Osteocyte (in vitro differentiated cells): ENCODE measurements at places on chromosomes 16 and 17. TPM values are rescaled to one million over a fixed set of nuclear protein-coding genes. Genes with fewer than 3 reads are reported as not detected.

The PRR29 gene
- not detected in 2 replicates for total RNA-seq

The CD300H gene
- not detected in 2 replicates for total RNA-seq

DNA sequence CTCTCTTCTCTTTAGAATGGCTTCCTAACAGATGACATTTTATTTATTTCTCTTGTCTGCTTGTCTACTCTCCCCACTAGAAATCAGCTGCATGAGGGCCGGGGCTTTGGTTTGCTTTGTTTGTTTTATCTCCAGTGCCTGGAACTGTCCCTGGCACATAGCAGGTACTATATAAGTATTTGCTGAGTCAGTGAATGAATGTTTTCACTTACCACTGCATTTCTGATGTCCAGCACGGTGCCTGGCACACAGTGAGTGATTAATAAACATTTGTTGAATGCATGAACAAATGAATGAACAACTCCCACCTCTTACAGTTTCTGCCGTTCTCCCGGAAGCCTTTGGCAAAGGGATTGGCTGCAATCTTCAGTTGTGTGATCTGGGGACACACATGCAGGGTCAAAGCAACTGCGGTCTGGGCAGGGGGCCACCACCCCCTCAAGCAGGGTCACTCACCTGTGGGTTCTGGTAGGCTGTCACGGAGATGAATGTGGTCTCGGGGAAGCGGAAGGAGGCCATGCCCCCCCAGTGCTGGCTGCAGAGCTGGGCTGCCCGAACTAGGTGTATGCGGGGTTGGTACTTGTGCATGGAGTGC lies 3.4 kb downstream of the TBX6 start:
- DNase-seq = no peak

DNA sequence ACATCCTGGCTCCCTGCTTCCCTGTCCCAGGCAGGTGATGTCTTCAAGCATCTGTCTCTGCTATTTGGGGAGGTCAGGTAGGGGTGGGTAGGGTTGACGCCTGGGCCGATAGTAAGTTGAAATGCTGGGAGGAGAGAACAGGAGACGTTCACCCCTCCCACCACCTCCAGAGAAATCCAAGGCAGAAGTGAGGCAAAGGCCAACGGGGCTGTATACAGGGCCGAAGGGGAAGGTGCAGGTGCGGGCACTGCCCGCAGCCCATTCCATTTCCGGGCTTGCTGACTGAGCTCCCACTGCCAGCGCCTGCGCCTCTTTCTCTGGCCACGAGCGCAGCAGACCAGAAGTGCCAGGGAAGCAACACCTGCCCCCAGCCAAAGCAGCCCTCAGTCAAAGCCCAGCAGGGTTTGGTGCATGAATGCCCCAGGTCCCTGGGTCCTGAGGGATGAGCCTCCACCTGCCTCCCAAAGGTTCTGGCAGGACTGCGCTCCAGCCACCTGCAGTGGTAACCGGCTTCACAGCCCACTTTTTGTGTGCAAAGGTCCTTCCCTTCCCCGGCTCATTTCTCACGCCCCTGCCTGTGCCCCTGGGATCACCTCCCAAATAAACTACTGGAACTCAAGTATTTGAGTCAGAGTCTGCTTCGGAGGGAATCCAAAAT lies 127.6 kb upstream of the TNRC6C start:
- no peak for DNase-seq

- DNase-seq = no peak
Observed at GRCh38 chr17:47864791-47865216, 13.8 kb upstream of the SP6 start.

DNA sequence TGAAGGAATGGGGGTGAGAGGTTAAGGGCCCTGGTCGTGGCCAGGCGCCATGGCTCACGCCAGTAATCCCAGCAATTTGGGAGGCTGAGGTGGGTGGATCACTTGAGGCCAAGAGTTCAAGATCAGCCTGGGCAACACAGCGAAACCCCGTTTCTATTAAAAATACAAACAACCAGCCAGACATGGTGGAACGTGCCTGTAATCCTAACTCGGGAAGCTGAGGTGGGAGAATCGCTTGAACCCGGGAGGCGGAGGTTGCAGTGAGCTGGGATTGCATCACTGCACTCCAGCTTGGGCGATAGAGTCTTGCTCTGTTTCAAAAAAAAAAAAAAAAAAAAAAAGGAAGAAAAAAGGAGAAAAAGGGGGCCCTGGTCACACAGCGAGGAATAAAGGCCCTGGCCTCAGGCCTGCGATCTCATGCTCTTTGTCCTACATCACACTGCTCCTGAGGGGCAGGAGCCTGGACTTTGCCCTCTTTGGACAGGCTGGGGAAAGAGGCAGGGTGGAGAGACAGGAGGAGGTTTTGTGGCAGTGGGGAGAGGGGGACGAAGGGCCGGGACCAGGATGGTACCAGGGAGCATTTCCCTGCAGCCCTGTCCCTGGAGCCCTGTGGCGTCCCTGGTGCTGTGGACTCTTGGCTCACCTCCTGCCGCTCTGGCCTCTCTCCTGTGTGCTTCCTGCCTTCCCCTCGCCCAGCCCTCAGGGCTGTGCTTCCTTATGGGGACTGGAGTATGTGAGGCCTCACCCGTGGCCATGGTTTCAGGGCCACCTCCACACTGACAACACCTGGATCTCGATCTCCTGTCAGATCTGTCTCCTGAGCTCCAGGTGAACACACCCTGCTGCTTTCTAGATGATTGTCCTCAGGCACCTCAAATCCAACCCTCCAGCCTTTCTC lies 19.7 kb upstream of the SLC25A19 start:
- DNase-seq = no peak

DNA sequence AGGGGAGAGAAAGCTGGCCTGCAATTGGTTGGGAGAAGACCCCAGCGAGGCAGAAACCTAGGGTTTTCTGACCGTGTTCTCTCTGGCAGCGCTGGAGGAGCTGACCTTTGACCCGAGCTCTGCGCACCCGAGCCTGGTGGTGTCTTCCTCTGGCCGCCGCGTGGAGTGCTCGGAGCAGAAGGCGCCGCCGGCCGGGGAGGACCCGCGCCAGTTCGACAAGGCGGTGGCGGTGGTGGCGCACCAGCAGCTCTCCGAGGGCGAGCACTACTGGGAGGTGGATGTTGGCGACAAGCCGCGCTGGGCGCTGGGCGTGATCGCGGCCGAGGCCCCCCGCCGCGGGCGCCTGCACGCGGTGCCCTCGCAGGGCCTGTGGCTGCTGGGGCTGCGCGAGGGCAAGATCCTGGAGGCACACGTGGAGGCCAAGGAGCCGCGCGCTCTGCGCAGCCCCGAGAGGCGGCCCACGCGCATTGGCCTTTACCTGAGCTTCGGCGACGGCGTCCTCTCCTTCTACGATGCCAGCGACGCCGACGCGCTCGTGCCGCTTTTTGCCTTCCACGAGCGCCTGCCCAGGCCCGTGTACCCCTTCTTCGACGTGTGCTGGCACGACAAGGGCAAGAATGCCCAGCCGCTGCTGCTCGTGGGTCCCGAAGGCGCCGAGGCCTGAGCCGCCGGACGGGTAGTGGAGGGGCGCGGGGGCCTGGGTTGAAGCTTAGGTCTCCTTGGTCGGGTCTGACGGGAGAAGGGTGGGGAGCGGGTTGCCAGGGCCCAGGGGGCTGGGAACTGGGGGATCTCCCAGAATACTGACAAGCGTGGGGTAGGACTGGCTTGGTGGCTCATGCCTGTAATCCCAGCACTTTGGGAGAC lies 7.4 kb upstream of the PYDC1 start:
- DNase-seq = no peak

DNA sequence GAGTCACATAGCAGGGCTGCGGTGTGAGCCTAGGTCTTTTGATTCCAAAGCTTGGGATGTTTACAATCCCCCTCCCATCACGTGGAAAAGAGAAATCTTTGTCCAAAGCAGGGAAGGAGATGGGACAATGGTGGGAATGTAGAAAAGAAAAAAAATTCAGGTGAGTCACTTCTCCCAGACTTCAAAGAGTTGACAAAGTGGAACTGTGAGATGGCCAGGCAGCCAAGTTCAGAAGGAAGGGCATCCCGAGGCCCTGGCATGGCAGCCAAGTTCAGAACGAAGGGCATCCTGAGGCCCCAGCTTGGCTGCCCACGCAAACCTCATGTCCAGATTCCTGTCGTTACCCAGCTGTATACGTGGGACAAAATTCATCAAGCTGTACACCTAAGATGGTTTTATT lies 47.5 kb downstream of the FOXL1 start:
- DNase-seq = no peak

The ALOX15B gene
- total RNA-seq = not detected in 2 replicates

The CAPN15 gene
- total RNA-seq = 38.3 and 39.9 TPM in 2 replicates

GRCh38 chr17:3979290-3979611 lies 15.0 kb upstream of the ATP2A3 start:
- no peak for DNase-seq

GRCh38 chr16:649631-650030 lies 466 bp downstream of the WDR90 start:
- DNase-seq = no peak

DNA sequence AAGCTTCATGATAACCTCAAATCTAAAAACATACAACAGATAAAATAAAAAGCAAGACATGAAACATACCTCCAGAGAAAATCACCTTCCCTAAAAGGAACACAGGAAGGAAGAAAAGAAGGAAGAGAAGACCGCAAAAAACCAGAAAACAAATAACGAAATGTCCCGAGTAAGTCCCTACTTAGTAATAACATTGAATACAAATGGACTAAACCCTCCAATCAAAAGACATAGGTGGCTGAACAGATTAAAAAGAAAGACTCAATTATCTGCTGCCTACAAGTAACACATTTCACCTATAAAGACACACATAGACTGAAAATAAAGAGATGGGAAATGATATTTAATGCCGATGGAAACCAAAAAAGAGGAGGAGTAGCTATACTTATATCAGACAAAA lies 6.2 kb downstream of the FBXO39 start:
- no peak for DNase-seq

DNA sequence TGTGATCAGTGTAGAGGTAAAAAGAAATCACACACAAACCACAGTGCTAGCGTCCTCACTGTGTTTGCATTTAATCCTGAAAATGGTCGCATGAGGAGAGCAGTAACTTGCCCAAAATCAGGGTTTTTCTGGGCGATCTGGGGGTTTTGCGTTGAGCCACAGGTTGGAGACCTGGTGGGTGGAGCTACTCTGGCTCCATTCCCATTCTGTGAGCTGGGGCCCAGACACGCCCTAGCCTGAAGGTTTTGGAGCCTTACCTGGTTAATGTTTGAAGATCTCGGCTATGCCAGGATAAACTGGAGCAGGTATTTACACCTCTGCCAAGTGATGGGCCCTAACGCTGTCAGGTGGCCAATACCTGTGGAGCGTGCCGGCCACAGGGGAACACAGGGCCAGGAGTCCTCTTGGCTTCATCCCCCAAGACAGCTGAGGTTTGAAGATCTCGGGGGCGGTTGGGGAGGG lies 48.4 kb downstream of the MPRIP start:
- no peak for DNase-seq

- DNase-seq = peak; percentile 4
Observed at GRCh38 chr17:66684731-66685130, 150.2 kb upstream of the CACNG5 start.

DNA sequence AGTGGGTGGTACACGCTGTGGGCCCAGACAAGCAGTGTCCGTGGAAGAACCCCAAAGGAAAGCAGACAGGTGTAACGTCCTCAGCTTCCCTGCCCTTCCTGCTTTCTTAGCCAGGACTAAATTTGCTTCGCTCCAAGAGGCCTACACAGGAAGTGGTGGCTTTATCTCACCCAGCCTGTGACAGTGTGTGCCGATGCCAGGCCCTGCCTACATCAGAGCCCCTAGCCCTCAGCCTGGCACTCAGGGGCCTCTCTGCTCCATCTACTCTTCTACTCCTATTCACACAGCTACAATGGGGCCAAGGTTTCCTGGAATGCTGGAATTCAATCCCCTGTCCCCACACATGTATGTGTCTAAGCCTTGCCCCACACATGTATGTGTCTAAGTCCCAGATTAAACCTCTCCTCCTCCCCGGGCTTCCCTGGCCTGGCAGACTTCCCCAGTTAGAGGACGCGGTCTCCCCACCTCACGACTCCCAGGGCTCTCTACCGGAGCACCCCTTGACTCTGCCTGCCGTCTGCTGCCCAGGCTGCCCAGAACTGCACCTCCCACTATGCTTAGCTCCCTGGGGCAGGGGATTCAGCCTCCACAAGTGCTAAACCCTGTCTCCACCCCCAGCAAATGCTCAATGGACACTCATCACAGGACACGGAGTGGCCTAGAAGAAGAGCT lies 8.2 kb downstream of the PGAP3 start:
- no peak for DNase-seq

DNA sequence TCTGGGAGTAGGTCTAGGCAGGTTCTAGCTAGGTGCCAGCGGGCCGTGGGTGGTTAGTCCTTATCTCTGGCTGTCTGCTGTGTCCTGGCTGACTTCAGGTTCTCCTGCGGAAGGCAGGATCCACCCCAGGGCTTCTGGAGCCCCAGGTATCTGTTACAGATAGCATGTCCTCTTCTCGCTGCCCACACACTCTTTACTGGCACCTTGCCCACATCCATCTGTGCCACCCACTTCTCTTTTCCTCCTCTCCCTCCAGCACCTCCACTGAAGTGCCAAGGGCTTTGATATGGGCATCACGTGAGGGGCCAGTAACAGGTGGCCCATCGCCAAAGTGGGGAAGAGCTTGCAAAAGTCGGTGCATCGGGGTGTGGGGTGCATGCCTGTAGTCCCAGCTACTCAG lies 4.6 kb upstream of the MPP2 start:
- DNase-seq = no peak

GRCh38 chr17:57849163-57849873 lies 526 bp downstream of the MRPS23 start:
- no peak for DNase-seq

The GRIN2A gene
- total RNA-seq = not detected in 2 replicates

The CCL18 gene
- not detected in 2 replicates for total RNA-seq

DNA sequence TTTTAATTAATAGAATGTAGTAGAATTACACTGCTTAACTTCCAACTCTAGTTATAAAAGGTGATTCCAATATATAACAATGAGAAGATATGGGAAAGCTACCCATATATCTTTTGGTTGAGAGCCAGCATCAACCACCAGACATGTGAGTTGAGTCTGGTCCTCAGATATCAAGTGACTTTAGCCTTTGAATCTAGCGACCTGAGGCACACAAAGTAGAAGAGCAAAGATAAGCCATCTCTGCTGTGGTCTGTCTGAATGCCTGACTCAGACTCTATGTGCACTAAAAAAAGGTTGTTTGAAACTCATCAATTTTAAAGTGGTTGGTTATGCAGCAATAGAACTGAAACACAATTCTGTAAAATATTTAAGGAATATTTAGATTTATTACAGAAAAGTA lies 492.5 kb upstream of the SOX9 start:
- no peak for DNase-seq

The AANAT gene
- not detected in 2 replicates for total RNA-seq

GRCh38 chr17:5582209-5583185 lies 1.8 kb downstream of the NLRP1 start:
- DNase-seq = peak; percentile 82

GRCh38 chr16:280991-281659 lies 734 bp downstream of the ARHGDIG start:
- DNase-seq = no peak

GRCh38 chr16:80317599-80318037 lies 223.2 kb upstream of the DYNLRB2 start:
- no peak for DNase-seq

- peak; percentile 96 for DNase-seq
Observed at GRCh38 chr16:89921702-89922476, 1.3 kb upstream of the TUBB3 start.

The PRAC1 gene
- not detected in 2 replicates for total RNA-seq
